Activated CD4-positive, alpha-beta memory T cell treated with anti-CD3 and anti-CD28 coated beads, Interleukin-2, amount 10 ng/mL, durations not matched to agents 7 days and 5 days (primary cell): ENCODE measurements at places on chromosomes 5 and 9.

GRCh38 chr5:76479973-76480667 is 77.0 kb downstream of the IQGAP2 start:
- H3K27me3 ChIP-seq: no peaks in the 10 kb centered on the region
- no peak for DNase-seq
- H3K36me3 ChIP-seq: peaks cover 29% of the 10 kb centered on the region
- no peak overlapping the region for H3K4me3 ChIP-seq

DNA sequence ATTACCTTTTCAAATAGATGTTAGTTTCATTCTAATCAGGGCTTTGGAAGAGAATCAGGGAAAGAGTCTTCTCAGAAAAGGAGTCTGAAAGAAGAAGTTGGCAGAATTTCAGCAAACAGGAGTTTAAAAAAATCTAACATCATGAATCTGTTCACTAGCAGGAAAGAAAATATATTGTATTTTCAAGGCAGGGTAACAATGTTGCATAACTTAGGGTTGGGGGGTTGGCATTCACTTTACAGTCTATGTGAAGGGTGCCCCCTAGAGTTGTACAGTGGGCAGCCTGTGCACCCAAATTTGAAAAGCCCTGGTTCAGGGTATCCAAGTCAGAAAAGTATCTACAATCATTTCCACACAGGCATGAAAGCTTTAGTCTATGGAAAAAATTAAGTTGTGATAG is 348.4 kb upstream of the SLC30A5 start:
- H3K4me3 ChIP-seq: no peak overlapping the region
- no peak overlapping the region for H3K27ac ChIP-seq
- H3K36me3 ChIP-seq: no peaks in the 10 kb centered on the region
- DNase-seq: no peak

DNA sequence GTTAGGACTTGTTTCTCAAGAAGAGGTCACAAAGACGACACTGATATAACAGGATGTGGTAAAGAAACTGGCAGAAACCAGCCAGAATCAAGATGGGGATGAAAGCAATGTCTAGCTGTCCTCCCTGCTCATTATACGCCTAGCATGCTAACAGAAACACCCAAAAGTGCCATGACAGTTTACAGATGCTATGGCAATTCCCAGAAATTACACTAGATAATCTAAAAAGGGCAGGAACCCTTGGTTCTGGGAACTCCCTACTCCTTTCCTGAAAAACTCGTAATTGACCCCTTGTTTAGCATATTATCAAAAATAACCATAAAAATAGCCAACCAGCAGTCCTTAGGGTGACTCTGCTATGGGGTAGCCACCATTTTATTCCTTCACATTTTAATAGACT is 10.9 kb upstream of the MRPS30 start:
- no peak for DNase-seq
- H3K27ac ChIP-seq: no peak overlapping the region
- H3K27me3 ChIP-seq: peaks cover 4% of the 10 kb centered on the region

GRCh38 chr5:25418319-25418859 is 773.6 kb upstream of the CDH10 start:
- H3K27me3 ChIP-seq: no peaks in the 10 kb centered on the region
- H3K4me3 ChIP-seq: no peak overlapping the region
- DNase-seq: no peak
- no peak overlapping the region for H3K27ac ChIP-seq
- no peaks in the 10 kb centered on the region for H3K36me3 ChIP-seq

DNA sequence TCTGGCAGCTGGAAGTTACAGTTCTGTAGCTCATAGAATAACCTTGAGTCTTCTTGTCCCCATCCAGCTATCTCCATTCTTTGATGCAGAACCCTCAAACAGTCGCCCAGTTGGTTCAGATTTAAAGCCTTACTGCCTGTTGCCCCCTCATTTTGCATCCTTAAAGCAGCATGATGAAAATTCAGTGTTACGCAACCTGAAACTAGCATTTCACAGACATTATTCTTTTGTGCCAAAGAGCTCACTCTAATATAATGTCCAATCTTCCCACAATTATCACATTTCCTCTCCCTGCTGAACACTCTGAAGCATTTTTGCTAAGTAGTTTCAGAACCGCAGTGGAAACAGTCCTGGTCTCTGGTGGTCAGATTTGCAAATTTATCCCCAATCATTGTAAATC is 318.0 kb downstream of the PSAT1 start:
- DNase-seq: no peak
- H3K36me3 ChIP-seq: no peaks in the 10 kb centered on the region
- H3K27ac ChIP-seq: no peak overlapping the region
- H3K4me3 ChIP-seq: no peak overlapping the region
- no peaks in the 10 kb centered on the region for H3K27me3 ChIP-seq

DNA sequence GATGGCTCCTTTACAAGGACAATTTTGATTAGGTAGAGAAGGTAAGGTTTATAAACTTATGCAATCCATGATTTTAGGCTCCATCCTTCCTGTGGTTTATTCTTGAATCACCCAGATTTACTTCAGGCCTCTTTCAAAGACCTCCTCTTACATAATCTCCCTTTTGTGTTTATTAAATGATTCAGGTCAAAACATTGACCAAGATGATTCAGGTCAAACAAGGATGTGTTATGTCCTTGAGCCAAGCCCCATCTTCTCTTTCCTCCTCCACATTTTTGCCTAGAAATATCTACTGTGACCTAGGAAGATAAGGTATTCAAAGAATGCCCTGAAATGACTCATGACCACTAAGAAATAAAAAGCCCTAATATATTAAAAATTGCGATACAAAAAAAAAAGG is 31.8 kb upstream of the TLR4 start:
- H3K27me3 ChIP-seq: peaks cover 6% of the 10 kb centered on the region
- no peaks in the 10 kb centered on the region for H3K36me3 ChIP-seq
- DNase-seq: no peak
- no peak overlapping the region for H3K27ac ChIP-seq
